ENCODE measurements at places on chromosomes 4 and X. TPM values are rescaled to one million over a fixed set of nuclear protein-coding genes. Genes with fewer than 3 reads are reported as not detected.

RHOXF2 gene
- total RNA-seq, result not detected

GUF1 gene
- 11.8 TPM for total RNA-seq

MTNR1A gene
- not detected for total RNA-seq

HMGB2 gene
- 130 TPM for total RNA-seq

HTN3 gene
- total RNA-seq, result not detected

MXRA5 gene
- not detected for total RNA-seq

GLRA3 gene
- total RNA-seq, result not detected

GDPD2 gene
- not detected for total RNA-seq

ASB12 gene
- total RNA-seq, result not detected

F8A1 gene
- 0.45 TPM for total RNA-seq

KDR gene
- total RNA-seq, result 144 TPM

KCNE5 gene
- 0.09 TPM for total RNA-seq

PPAT gene
- 19.7 TPM for total RNA-seq

TRIM75 gene
- total RNA-seq, result not detected

PABPC1L2B gene
- not detected for total RNA-seq

POF1B gene
- not detected for total RNA-seq

TBX22 gene
- total RNA-seq, result not detected

RAPGEF2 gene
- 66.2 TPM for total RNA-seq

CLIC2 gene
- total RNA-seq, result 0.56 TPM

SOWAHD gene
- total RNA-seq, result not detected

MAGEB10 gene
- not detected for total RNA-seq

PPP4R3C gene
- total RNA-seq, result not detected

DUX4 gene
- total RNA-seq, result not detected

MAGED4B gene
- total RNA-seq, result 46.1 TPM

All from endothelial cell of coronary artery (primary cell).